Left renal pelvis (tissue), 4 donors: ENCODE measurements at places on chromosomes 6 and 20. TPM values are rescaled to one million over a fixed set of nuclear protein-coding genes. Genes with fewer than 3 reads are reported as not detected.

- no peak for DNase-seq
Measured at GRCh38 chr20:45938727-45939438, 4.4 kb downstream of the PCIF1 start.

Gene HLA-DRA
- 47.0 TPM for polyA plus RNA-seq

Gene LAMP5
- polyA plus RNA-seq, result 2.1 TPM

GRCh38 chr20:62293111-62293784 lies 9.5 kb upstream of the ADRM1 start:
- DNase-seq, result no peak

DNA sequence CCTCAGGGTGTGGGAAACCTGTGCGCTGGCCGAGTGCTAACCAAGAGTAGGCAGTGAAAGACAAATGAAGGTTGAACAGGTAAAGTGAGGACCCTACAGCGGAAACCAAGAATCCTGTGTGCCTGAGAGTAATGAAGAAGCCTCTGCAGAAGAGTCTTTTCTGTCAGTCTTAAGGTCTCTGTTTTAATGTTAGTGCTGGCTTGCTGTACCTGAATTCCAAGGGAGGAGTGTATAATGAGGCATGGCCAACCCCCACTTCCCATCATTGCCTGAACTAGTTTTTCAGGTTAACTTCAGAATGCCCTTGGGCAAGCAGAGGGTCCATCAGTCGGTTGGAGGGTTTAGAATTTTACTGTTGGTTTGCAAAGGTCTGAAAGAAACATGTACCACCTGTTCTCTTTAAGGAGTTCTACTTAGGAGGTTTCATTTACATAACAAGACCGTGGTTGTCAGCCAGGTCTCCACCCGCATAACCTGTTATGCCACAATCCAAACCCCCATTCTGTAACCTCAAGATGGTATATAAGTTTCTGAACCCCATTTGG lies 589 bp upstream of the PDCD2 start:
- DNase-seq, result no peak

GRCh38 chr20:62496568-62497218 lies 20.9 kb upstream of the GATA5 start:
- no peak for DNase-seq

Gene SLC44A4
- polyA plus RNA-seq, result 49.7 TPM

Gene SIM1
- 23.8 TPM for polyA plus RNA-seq

Gene PBOV1
- 0.08 TPM for polyA plus RNA-seq
